ENCODE measurements at places on chromosomes 1 and 21.
A peak's percentile ranks its signal among the peaks of the same experiment; 100 is the strongest.

DNA sequence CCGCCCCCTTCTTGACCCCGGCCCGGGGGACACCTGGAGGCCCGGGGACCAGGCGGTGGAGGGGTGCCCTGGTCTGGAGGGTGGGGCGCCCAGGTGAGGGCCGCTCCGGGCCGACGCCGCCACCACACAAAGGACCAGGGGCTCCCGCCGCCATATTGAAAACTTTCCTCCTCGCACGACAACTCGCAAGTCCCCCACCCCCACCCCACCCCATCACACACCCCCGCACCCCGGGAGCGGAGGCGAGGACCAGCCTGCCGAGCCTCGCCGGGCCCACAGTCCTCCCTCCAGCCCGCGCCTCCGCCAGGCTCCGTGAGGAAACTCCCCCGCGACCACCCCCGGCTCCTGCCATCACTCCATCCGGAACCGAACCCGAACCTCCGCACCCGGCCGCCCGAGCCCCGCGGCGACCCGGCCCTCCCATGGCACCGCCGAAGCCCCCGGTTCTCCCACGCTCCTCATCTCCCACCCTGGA lies 733 bp downstream of the KDM5B start:
- DNase-seq: peak; percentile 83

DNA sequence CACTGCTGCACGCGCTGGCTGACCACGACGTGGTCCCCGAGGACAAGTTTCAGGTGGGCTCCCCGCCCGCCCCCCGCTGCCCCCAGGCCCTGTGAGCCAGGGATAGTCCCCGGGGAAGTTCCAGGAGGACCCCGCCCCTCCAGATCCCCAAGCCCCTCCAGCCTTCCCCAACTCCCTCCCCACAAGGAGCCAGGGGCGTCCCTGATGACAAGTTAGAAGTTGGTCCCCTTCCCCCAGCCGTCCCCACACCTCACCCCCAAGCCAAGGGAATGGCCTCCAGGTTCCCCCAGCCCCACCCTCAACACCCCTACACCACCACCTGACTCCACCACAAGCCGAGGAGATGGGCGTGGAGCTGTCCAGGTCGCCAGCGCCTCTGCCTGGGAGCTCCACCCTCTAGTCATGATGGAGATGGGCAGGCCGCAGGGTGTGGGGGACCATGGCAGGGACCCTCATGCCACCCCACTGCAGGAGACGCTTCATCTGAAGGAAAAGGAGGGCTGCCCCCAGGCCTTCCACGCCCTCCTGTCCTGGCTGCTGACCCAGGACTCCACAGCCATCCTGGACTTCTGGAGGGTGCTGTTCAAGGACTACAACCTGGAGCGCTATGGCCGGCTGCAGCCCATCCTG lies 525 bp downstream of the AIRE start:
- no peak for DNase-seq

- DNase-seq: no peak
These were observed 6.3 kb downstream of the KIF17 start for GRCh38 chr1:20711285-20712214.

DNA sequence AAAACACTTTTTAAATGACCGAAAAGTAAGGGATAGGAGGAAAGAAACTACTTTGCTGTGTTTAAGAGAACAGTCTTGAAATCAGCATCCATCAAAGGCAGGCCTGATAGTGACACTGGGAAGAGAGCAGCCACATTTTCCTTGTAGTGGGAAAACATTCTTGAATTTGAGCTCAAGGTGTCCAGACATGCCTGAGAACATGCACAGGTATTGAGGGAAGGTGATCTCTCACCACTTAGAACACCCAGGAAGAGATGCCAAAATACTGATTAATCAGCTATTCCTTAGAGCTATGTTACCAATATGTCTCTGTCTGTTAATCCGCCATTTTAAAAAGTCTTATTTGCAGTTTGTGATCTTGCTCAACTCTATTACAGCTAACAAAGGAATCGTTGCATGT lies 25.9 kb downstream of the IL12RB2 start:
- no peak for DNase-seq

DNA sequence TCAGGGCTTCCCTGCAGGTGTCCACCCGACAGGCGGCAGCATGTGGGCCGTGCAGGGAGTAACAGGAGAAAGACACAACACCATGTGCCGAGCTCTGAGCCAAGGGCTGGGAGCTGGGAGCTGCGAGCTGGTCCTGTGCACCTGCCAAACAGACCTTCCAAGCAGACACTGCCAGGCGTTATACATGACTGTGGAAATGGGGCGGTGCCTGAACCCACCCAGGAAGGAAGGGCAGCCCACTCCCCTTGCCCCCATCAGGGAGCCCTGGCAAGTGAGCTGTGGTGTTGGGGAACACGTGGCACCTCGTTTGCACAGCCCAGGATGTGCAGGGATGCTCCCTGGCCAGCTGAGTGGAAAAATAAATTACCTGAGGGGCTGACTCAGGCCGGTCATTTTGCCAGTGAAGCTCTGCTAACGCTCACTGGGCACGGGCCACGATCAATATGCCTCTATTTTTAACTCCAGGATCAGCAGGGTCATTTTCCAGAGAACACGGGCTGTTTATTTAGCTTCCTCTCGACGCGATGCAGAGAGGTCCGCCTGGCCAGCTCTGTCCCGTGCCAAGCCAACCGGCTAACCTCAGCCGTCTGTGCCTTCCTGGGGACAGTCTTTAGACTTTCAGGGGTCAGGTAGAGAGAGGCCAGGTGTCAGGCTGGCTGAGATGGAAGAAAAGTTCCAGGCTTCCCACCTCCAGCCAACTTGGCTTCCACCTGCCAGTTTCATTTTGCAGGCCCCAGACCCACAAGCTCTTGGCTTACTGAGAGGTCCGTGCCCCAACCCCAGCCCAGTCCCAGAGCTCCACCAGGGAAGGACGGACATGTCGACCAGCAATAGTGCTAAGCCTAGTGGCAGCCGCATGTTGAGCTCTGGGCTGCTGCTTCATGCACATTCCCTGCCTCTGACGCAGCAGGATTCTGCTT lies 196.7 kb upstream of the VAMP3 start:
- DNase-seq: no peak

GRCh38 chr1:205934788-205935187 lies 8.5 kb downstream of the SLC26A9 start:
- DNase-seq: no peak

GRCh38 chr1:46480959-46481646 lies 8.5 kb upstream of the DMBX1 start:
- no peak for DNase-seq

GRCh38 chr1:154931940-154932487 lies 4.5 kb downstream of the PMVK start:
- no peak for DNase-seq

DNA sequence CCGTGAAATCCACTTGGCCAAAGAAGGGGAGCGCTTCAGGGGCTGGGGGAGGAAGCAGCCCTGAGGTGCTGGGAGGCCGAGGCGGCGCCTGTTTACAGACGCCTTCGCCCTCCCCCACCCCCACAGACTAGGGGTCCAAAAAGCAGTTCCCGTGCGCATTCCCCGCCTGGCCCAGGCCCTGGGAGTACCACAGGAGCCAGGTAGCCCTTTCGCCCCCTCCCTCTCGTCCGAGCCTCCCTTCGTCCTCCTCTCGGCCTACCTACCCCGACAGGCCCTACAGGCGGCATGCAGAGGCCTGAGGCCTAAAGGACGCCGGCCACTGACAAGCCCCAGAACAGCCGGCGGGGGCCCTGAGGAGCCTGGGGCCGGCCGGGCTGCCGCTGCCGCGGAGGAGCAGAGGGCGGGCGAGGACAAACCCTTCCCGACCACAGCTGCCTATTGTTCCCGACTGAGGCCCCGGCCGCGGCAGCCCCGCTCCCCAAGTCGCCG lies 522 bp downstream of the RC3H1 start:
- peak; percentile 32 for DNase-seq

GRCh38 chr1:194298007-194298598 lies 1111.7 kb upstream of the B3GALT2 start:
- no peak for DNase-seq

GRCh38 chr1:244353551-244354091 lies 98.1 kb downstream of the ADSS2 start:
- DNase-seq: no peak

- no peak for DNase-seq
These were observed 18.7 kb downstream of the MIER1 start for GRCh38 chr1:66943361-66943969.

GRCh38 chr1:3910857-3911845 lies 11.1 kb upstream of the C1orf174 start:
- peak; percentile 89 for DNase-seq

DNA sequence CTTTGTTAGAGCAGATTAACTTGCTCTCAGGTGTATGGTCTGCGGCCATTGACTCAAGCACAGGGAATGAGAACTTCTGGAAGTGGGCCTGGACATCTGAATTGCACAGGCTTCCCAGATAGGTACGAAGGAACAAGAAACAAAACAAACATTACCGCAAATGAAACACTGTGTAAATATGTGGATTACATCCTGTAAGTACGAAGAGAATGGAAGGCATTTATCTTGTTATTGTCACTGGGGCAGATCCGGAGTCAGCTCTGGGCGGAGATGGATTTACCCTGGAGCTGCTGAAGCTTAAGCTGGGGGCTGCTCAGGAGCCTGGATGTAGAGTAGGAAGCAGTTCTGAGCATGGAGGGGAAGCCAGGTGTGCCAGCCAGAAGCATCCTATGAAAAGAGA lies 6.8 kb downstream of the HES2 start:
- no peak for DNase-seq

DNA sequence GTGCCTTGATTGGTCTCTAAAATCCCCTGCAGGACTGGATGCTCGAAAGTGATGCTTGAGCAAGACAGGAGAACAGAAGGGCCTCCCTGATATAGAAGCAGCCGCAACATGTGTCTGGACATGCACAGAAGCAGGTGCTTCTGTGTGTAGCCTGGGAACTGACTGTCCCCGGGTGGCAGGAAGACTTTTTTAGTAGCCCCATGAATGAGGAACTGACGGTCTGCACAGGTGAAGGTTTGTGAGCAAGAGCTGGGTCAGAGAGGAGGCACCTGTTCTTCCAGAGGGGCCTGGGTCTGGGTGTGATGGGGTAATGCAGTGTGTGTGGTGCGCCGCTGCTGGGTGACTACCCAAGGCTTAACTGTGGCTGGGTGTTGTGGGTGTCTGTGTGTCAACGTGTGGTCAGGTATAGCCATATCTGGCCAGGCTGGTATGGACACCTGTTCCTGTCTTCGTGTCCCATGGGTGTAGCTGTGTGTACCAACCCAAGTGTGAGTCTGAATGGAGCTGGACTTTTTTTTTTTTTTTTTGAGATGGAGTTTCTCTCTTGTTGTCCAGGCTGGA lies 39.1 kb upstream of the FOXO6 start:
- no peak for DNase-seq

DNA sequence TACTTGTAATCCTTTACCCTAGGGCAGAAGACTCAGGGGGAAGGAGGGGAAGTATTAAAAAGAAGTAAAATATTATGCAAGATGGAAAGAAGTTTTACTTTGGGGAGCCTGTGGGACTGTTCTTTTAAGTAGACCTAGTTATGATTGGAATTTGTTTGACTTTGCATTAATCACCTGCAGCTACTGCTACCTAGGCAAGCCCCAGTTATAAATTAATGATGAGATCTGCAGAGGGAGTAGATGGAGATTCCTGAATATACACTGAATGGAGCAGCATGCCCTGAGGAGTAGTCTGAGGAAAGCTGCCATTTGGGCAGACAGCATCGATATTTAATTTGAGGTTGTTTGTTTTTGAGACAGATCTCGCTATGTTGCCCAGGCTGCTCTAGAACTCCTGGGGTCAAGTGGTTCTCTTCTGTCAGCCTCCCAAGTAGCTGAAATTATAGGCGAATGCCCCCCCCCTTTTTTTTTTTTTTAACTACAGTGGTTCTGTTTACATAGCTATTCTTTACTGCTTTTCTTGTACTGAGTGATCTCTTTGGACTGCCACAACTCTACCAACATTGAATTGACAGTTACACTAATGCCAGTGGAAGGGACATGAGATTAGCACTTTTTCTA lies 81.4 kb upstream of the SERTAD4 start:
- no peak for DNase-seq

- DNase-seq: no peak
These were observed 4.1 kb upstream of the TMEM81 start for GRCh38 chr1:205088341-205088740.
